NCI-H1417 treated with DMSO at 0.1 percent for 48 hours (cell line): ENCODE measurements at places on chromosomes 12 and 14.

DNA sequence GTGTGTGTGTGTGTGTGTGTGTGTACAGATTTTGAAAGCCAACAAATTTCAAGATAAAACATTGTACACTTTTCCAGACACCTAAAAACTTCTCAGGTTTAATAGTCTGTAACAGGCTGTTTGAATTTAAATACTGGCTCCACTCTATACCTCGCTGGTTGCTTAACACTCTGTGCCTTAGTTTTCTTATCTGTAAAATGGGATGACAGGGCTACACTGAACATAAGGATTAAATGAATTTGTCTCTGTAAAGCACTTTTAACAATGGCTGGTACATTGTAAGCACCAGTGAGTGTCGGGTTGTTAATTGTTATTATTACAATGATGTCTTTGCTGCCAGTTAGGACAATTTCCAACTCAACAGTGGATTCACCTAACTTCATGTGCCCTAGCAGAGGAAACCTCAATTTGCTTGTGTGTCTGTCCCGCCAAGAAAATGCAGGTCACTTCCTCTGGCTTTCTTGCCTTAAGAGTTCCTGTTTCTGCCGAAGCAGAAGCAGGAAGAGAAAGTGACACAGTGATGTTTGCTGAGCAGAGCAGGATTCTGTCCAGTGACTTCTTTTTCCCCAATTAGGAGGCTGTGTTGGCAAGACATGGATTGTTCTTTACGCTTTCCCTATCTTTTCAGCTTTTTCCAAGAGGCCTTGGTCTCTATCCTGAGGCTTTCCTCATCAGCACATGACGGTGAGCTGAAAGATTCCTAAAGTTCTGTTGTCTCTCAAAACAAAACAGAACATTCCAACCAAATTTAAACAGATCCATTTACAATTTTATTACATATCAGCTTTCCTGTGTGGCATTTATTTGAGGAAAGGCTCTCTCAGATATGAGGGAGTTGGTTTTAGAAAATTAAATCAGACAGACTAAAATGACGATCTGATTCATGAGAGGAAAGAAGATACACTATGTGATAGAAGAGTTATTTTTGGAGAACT lies 154.1 kb upstream of the ATP2B1 start:
- no peak for DNase-seq

GRCh38 chr14:69542311-69542710 lies 32.4 kb downstream of the CCDC177 start:
- DNase-seq = no peak

DNA sequence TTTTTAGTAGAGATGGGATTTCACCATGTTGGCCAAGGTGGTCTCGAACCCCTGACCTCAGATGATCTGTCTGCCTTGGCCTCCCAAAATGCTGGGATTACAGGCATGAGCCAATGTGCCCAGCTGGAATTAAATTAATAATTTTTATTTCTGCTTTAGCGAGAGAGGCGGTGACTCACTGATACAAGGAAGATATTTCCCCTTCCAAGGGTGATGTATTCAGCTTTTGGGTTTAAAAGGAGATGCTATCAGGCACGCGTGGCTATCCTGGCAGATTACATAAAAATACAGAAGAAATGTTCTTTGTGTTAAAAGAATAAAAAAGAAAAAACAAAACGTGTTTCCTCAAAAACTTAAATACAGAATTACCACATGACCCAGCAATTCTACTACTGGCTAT lies 12.4 kb upstream of the P2RX7 start:
- DNase-seq = no peak

DNA sequence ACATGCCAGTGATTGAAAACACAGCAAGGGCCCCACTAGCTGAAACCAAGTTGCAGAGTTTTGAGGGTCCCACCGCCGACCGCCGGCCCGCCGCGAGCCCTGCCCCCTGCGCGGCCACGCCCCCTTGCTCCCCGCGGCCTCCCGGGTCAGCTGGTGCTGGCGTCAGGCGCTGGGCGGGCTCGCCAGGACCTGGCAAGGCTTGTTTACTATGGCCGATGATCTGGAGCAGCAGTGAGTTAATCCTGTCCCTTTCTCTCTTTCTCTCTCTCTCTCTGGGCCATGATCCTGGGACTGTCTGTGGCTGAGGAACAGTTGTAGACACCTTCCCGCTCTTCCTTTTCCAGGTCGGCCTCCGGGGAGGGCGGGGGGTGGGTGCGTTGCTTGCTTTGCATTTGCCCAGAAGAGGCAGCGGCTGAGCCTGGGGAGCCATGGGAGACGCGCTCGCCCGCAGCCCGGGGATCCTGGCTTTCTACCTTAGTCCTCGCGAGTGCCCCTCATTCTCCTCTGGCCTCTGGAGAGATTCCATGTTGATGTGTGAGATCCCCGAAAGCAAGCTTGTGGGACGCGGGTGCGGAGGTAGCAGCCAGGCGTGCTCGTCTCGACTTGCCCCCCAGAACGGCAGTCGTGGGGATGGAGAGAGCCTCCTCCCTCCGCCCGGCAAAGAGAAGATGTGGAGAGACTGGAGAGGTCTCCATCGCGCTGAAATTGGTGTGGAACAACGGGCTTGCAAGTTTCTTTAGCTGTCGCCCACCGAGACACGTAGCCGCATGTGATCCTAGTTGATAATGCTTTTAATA lies at the start of gene ABHD4:
Gene ABHD4 (plus strand): TSS at position 202 of the 797 bp plus-strand sequence. CDS start 7 bp downstream, at position 209.
- DNase-seq = no peak

DNA sequence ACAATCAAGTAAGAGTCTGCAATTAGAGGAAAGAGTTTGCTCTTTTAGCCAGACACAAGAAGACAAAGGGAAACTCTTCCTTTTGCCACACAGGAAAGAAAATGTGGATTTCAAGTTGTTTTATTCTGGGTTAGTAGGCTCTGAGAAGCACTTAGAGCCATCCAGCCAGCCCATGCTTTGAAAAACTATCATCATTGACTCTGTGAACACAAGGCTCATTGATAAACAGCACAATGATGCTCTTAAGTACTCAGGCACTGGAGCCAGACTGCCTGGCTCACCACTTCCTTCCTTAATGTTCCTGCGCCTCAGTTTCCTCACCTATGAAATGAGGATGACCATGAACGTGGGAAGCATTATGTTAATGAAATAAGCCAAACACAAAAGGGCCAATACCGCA lies 150.2 kb upstream of the EEA1 start:
- DNase-seq = no peak
